ENCODE measurements at places on chromosomes 7 and 10.

- DNase-seq = no peak
These were observed 5.9 kb downstream of the MGMT start for GRCh38 chr10:129472696-129473555.

DNA sequence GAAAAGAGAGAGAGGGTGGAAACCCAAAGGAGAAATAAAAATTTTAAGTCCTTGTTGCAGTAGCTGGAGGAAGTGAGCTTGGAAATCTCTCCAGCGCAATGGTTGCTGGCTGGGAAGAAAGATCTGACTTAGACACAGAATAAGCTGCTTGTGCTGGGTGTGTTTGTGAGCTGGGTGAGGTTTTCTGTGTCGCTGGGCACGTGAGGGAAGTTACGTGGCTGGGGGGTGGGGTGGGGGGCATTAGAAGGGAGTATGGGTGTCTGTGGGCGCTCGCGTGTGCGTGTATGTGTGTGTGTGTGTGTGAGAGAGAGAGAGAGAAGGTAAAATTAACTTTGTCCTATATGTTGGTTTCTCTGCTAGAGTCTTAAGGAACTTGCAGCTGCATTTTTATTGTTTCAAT lies 11.6 kb downstream of the TCF7L2 start:
- no peak for DNase-seq

GRCh38 chr7:141884539-141885225 lies 31.5 kb upstream of the OR9A4 start:
- DNase-seq = no peak

- DNase-seq = peak; percentile 94
These were observed 21.8 kb downstream of the NET1 start for GRCh38 chr10:5434017-5434753.

GRCh38 chr7:110502888-110503465 lies 588.0 kb upstream of the LRRN3 start:
- peak; percentile 16 for DNase-seq

DNA sequence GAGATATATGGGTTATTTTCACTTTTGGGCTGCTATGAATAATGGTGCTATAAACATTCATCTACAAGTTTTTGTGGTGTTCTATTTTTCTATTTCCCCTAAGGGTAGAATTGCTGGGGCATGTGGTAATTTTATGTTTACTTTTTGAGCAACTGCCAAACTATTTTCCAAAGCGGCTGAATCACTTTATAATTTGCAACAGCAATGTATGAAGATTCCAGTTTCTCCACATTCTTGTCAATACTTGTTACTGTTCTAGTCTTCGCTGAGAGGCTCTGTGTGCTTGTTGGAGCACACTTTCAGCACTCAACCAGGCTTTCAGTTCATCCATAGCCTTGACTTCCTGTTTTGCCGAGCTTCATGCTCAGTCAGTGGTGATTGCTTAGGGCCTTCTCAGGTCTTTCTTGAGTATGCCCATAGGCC lies 39.0 kb downstream of the ADK start:
- DNase-seq = peak; percentile 96

Measured in fibroblast of skin of back (primary cell).